ENCODE measurements at places on chromosomes 6 and 20.

DNA sequence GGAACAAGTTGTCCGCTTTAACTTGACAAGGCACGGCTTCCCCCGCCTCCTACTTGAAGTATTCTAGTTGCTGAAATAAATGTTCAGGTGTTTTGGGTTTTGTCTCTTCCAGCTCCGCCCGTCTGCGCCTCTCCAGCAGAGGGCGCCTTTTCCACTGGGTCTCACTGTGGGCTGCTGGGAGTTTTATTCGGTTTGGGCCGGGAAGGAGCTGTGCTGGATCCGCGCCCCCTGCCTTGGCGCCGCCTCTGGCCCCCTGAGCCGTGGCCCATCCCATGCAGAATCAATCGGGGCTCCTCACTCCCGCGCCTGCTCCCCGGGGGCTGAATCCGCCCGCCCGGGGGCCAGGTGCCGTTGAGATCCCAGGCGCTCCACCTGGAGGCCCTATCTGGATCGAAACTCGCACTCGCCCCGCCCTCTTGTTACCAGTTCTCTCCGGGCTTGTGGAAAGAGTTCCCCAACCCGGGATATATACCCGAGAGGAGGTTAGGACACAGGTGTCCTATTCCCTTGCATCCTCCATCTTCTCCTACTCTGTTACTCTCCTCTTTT lies 51.0 kb upstream of the TCF21 start:
- DNase-seq, result no peak

- DNase-seq, result no peak
These were observed 1.5 kb upstream of the ASF1A start for GRCh38 chr6:118892355-118892991.

DNA sequence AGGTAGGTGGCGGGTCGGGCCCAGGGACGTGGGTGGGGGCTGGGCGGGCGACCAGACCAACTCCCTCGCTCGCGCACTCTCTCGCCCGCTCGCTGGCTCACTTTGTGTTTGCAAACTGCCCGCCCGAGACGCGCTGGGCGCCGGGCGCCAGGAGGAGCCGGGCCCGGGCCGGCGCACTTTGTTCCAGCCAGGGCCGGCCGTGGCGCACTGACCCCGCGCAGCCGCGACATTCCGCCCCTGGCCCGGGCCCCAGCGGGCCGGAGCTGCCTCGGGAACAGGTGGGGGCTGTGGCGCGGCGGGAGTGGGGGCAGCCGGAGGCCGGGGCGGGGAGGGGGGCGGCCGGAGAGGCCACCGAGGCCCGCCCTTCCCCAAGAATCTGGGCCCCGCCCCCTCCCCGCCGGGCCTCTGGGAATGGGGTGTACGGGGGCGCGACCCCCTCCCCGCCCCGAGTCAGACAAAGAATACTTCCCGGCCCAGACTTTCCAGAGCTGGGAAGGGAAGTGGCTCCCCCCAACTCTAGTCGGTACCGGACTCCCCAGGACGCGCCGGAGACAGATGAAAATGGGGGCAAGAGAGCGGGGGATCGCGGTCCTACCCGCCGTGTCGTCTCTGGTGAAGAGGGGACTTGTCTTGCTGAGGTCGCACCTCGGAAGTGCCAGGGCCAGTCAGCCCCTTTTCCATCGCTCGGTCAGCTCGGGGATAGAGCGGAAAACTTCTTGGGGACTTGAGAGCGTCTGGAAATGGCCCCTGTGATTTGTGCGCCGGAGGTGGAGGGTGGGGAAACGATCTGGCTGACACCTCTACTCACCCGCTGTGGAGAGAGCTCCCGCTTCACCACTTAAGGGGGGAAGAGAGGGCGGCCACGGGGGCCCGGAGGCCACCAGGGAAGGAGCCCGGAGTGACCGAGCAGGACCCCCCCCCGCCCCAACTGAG lies 951 bp downstream of the FOXP4 start:
- DNase-seq, result no peak

DNA sequence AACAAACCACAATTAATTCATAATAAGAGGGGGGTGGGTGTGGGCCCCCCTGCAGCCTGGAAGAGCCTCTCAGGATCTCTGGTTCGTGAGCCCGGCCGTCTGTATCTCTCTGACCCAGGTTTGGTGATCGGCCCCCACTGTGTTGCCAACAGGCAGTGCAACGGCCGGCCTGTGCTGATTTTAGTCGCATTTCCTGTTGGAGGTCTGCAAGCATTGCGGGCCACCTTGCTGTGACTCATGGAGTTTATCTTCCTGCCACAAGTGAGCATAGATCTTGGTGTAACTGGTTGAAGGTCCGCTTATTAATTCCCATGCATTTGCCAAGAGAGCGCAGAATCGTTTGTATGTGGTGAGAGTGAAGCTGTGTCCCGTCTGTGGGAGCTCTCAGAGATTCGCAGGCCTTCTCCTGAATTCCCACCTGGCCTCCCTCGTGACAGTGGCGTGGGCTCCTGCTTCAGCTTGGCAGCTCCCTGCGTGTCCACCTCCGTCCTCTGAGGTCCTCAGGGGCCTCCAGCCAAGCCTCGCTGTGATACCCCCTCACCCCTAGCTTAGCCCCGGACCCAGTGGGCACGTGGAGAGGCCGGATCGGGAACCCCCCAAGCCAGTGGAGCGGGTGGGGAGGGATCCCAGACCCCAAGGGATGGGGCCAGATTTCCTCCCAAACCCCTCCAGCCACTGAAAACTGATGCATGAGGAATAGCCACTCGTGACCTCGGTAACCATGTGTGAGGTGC lies 269.8 kb downstream of the CDH4 start:
- no peak for DNase-seq

DNA sequence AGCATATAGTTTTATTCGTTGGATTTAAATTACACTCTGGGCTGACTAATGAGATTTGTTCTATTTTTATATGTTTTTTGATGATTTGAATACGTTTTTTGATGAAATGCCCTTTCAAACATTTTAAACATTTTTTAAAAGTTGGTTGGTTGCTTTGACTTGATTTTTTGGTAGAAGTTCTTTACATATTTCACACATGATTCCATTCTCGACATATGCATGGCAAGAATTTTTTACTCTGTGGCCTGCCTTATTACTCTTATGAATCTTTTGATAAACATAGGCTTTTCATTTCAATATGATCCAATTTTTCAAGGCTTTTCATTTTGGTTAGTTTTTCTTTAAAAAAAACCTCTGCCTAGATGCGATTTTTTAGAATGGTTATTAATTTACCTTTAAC lies 617.0 kb downstream of the RNF144B start:
- DNase-seq, result no peak

- no peak for DNase-seq
These were observed 431.4 kb upstream of the RUNX2 start for GRCh38 chr6:44896701-44897100.

GRCh38 chr20:36542516-36543183 lies 1.3 kb downstream of the MYL9 start:
- DNase-seq, result no peak

DNA sequence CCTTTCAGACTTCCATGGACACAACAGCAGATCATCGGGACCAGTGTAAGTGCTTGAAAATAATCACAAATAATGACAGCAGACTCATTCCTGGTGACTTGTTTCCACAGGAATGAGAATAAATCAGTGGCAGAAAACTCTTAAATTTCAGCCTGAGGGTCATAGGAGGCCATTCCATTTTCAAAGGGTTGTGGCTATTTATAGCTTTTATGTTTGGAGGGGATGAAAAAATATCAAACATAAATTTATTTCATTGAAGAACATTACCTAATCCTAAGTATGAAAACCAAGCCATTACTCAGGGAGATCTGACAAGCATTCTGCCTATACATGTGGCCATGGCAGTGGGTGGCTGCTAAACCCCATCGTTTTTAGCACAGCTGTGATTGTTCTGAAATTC lies 173.6 kb upstream of the CNR1 start:
- no peak for DNase-seq

DNA sequence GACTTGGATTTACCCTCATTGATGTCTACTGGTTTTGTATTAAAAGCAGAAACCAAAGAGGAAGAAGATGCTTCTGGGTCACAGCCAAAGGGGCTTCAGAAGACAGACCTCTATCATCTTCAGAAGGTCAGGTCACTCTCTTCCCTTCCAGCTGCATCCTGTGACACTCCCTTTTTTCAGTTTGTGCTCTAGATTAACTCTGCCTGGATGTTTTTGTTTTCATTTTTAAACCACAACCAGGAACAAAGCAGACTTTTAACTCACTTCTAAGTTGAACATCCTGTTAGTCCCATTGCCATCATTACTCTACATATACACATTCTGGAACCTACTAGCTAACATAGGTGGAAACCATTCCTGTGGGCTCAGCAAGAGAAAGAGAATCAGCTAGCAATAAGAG lies 45.2 kb downstream of the AKIRIN2 start:
- peak; percentile 25 for DNase-seq

- no peak for DNase-seq
These were observed 50.9 kb downstream of the KCNS1 start for GRCh38 chr20:45049904-45050471.

DNA sequence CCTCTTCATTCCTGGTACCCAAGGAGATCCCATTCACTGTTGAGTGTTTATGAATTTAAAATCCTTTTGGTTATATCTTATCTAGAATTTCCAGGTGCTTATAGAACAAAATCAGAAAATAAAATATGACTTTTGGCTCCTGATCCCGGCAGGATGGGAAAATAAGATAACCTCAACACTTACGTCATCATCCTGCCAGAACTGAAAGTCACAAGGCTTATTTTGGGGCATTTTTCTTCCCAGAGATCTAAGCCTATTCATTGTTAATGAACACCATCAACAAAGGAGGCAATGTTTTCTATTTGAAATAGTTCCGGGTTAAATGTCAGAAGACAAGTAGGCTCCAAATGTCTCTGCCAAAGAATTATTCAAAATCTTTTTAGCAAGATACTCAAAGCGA lies 580.6 kb downstream of the TFAP2A start:
- no peak for DNase-seq

- DNase-seq, result no peak
These were observed 17.3 kb upstream of the MCUR1 start for GRCh38 chr6:13831615-13832014.

- peak; percentile 45 for DNase-seq
These were observed 2.2 kb upstream of the STXBP5 start for GRCh38 chr6:147201885-147202515.

GRCh38 chr6:130943738-130944137 lies 116.5 kb downstream of the SMLR1 start:
- no peak for DNase-seq

DNA sequence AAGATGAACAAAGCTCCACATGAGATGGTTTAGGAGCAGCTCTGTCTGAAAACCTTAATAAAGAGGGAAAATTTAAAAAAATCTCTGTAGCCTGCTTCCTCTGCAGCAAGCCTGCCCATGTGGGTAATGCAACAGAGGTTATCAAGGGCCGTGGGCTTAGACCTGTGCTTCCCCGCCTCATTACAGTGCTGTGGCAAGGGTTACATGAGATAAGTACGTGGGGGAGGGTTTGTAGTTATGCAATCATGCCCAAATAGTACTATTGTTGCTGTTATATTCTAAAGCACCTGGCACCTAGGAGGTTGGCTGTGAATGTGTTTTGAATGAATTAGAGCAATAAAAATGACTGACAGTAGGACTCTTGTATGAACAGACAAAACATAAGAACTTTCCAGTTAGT lies 68.3 kb downstream of the PKHD1 start:
- no peak for DNase-seq

- DNase-seq, result no peak
These were observed 736.6 kb downstream of the DHX35 start for GRCh38 chr20:39698752-39699151.

GRCh38 chr6:33589392-33589730 lies 9.3 kb upstream of the BAK1 start:
- no peak for DNase-seq

GRCh38 chr6:45512717-45513116 lies 135.0 kb upstream of the SUPT3H start:
- no peak for DNase-seq
